ENCODE measurements at places on chromosomes 4 and X.

DNA sequence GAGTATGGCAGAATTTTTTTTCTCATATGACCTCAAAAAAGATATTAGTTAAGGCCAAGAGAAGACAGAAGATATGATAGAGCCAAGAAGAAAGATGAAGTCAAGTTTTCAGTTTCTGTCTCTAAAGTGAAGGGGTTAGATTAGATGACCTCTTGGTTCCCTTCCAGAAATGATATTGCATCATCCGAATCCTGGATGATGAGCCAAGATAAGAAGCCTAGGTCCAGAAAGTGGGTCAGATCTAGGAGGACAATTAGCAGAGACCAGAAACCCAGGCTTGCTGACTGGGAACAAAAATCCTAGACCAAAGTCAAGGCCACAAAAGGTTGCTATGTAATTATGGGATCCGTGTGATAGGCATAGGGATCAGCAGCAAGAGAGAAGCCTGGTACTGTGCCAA is 20.2 kb downstream of the SATL1 start:
- DNase-seq: no peak

- no peak for DNase-seq
These were observed 1487.3 kb downstream of the PCDH7 start for GRCh38 chr4:32207456-32207855.

DNA sequence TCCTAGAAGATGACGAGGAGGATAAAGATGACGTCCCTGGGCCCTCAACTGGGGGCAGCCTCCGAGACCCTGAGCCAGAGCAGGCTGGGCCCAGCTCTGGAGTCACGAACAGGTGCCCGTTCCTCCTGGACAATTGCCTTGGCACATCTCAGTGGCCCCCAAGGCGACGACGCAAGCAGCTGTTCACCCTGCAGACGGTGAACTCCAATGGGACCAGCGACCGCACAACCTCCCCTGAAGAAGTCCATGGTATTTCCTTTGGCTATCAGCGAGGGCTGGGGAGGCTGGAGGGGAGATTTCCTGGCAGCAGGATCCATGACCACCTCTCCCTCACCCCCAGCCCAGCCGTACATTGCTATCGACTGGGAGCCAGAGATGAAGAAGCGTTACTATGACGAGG is 11.9 kb downstream of the USP11 start:
- DNase-seq: no peak

GRCh38 chr4:82818664-82819662 is 20.4 kb upstream of the SCD5 start:
- DNase-seq: no peak

Data from WTC11 (cell line).